A375 (cell line): ENCODE measurements at places on chromosomes 11 and 22. TPM values are rescaled to one million over a fixed set of nuclear protein-coding genes. Genes with fewer than 3 reads are reported as not detected.

Gene LGR4
- total RNA-seq: 3.5 and 5.0 TPM in 2 replicates

Gene TTC17
- 108 and 109 TPM in 2 replicates for total RNA-seq

Gene WNT7B
- total RNA-seq: 0.53 TPM in 1 of 2 replicates, not detected in the other

Gene NXPE2
- not detected in 2 replicates for total RNA-seq

Gene BATF2
- total RNA-seq: 1.3 TPM in 2 replicates

Gene CD3D
- not detected in 2 replicates for total RNA-seq

Gene MAPK8IP2
- 0.03 and 0.04 TPM in 2 replicates for total RNA-seq
